Midbrain (tissue), 1 donor: ENCODE measurements at places on chromosomes 2 and 18.

GRCh38 chr2:177123048-177123447 is 89.5 kb upstream of the HNRNPA3 start:
- DNase-seq = no peak

GRCh38 chr2:119319593-119319992 is 47.0 kb downstream of the C2orf76 start:
- DNase-seq = no peak

GRCh38 chr2:30266051-30266621 is 34.8 kb downstream of the LBH start:
- DNase-seq = no peak

DNA sequence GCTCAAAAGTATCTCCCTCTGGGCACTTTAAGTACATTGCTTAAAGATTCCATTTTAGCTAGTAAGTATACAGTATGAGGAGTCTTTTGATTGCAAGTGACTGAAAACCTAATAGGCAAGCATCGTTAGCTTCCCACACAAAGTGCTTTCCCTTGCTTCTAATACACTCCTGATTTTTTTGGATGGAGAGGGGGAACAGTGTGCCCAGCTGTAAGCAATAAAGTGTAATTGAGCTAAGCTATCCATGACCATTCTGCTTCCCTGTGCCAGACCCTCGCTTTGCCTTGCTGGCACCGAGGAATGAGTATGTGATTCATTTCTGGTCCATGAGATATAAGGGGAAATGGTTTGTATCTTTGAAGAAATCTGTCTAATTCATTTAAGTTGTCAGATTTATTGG is 3.8 kb upstream of the ZNF24 start:
- no peak for DNase-seq

DNA sequence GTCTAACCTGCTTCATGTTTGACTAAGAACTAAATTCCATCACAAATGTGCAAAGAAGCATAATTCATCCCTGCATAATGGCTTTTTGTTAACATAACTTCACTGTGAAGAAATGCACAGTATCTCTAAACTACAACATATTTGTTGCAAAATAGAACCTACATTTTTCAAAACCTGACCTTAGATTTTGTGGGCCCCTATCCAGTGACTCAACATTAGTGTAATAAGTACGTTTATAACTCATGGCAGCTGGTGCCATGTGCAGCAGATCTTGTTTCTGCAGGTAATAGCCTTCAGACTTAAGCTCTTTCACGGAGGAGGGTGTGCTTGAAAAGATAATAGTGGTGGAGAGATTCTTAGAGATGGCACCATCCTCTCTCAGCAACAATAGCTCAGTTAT is 28.6 kb upstream of the VWC2L start:
- no peak for DNase-seq
